Lower leg skin (tissue), 4 donors: ENCODE measurements at places on chromosomes 2 and 18.

- no peak for DNase-seq
These were observed 141.1 kb downstream of the DCC start for GRCh38 chr18:52481116-52481515.

DNA sequence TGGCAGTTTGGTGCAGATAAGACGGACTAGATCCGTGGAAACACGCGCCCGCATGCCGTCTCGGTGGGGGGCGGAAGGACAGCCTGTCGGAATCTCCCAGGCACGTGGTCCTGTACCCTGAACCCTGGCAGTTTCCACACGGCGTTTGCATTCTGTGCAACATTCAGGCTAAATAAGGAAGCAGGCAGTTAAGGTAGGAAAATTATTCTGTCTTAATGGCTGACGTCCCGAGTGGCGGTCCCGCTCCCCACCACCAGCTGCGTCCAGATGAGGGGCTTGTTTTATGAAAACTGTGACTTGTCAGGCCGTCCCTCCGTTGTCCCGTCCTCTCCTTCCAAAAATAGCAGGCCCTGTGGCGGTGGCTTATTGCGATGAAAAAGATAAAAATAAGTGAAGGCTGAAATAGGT is 120.2 kb downstream of the NFATC1 start:
- peak; percentile 83 for DNase-seq

- no peak for DNase-seq
These were observed 26.2 kb upstream of the PID1 start for GRCh38 chr2:229297247-229297646.

DNA sequence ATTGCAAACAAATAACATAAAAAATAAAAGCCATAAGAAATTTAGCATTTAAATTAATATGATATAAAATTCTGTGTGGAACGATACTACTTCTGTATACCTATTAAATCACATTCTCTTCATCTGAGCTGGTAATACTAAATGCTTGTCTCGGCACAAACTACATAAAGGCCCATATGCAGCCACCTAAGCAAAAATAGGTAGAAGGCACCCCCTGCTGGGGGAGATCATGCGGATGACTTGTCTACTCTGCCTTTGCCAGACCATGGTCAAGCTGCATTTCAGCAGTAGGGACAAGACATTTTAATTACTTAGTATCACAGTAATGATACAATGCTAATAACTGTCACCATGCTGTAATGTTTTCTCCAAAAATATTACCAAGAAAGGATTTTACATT is 108.0 kb downstream of the CDH19 start:
- no peak for DNase-seq

GRCh38 chr2:48427552-48427951 is 102.4 kb upstream of the STON1 start:
- DNase-seq: no peak

DNA sequence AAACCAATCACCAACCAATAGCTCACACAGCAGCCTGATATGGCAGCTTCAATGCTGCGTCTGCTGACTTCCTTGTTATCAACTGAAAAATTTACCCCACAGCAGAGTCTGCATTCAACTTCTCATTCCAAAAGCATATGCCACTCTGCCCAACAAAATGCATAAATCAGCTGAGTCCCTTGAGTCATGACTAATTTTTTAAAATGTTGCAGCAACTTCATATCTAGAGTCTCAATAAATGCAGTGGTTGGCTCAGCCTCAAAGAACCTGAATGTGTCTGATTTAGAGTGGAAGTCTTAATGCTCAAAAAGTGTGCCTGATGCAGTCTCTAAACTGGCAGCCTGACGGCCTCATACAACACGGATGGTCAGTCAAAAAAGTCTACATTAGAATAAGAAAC is 46.5 kb downstream of the FARSB start:
- DNase-seq: no peak

GRCh38 chr2:10303694-10304378 is 1.1 kb downstream of the HPCAL1 start:
- DNase-seq: peak; percentile 89

DNA sequence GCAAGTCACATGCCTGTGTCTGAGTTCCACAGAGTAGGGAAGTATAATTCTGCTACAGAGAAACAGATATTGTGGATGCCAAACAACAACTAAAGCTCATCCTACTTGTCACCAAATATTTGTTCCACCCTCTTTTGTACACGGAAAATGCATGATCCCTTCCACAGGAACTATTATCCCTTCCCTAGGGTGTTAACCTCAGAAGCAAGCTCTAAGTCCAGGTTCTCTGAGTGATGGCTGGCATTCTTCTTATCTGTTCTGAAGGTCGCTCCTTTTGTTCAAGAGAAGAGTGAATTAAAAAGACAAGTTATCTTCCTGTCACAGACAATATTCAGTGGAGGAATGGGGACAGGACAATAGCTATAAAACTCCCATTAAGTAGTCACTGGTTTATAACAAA is 460.1 kb upstream of the GCFC2 start:
- DNase-seq: no peak

GRCh38 chr2:171210864-171211431 is 50.3 kb upstream of the TLK1 start:
- no peak for DNase-seq

- DNase-seq: peak; percentile 40
These were observed 90.1 kb downstream of the CAPN13 start for GRCh38 chr2:30717081-30717650.

GRCh38 chr2:165239230-165239629 is at the start of gene SCN2A:
TSS of gene SCN2A (plus strand) at chr2:165239414. CDS start at chr2:165295824, 56,410 bp downstream.
- peak; percentile 21 for DNase-seq

DNA sequence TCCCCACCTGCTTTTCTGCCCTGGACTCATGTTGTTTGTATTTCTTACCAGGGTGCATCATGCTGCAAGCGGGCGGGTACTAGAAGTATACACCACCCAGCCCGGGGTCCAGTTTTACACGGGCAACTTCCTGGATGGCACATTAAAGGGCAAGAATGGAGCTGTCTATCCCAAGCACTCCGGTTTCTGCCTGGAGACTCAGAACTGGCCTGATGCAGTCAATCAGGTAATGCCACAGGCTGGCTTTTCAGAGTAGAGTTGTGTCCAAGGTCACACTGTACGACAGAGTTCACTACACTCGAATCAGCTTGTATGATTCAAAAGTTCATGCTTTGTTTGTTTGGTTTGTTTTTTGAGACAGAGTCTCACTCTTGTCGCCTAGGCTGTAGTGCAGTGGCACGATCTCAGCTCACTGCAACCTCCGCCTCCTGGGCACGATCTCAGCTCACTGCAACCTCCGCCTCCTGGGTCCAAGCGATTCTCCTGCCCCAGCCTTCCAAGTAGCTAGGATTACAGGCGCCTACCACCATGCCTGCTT is 19.4 kb downstream of the SRSF7 start:
- peak; percentile 58 for DNase-seq

GRCh38 chr18:37553633-37554398 is 11.8 kb downstream of the CELF4 start:
- no peak for DNase-seq

- DNase-seq: no peak
These were observed 4.0 kb upstream of the CCBE1 start for GRCh38 chr18:59701272-59701671.

GRCh38 chr2:31428001-31428418 is 13.5 kb upstream of the XDH start:
- no peak for DNase-seq

DNA sequence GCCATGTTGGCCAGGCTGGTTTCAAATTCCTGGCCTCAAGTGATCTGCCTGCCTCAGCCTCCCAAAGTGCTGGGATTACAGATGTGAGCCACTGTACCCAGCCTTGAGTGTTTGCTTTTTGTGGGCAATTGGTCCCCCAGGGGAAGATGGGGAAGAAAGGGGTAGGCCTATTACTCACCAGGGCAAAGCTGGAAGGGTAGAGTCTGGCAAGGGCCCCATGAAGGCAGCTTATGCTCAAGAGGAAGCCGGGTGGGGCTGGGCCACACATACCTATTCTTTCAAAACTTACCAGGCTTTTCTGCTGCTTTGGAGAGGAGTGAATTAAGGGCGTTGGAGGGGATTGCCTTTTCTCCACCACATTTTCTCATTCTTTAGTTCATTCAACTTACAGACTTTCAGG is 24.5 kb upstream of the CD28 start:
- no peak for DNase-seq

GRCh38 chr2:83051538-83052170 is 1407.4 kb downstream of the SUCLG1 start:
- no peak for DNase-seq

DNA sequence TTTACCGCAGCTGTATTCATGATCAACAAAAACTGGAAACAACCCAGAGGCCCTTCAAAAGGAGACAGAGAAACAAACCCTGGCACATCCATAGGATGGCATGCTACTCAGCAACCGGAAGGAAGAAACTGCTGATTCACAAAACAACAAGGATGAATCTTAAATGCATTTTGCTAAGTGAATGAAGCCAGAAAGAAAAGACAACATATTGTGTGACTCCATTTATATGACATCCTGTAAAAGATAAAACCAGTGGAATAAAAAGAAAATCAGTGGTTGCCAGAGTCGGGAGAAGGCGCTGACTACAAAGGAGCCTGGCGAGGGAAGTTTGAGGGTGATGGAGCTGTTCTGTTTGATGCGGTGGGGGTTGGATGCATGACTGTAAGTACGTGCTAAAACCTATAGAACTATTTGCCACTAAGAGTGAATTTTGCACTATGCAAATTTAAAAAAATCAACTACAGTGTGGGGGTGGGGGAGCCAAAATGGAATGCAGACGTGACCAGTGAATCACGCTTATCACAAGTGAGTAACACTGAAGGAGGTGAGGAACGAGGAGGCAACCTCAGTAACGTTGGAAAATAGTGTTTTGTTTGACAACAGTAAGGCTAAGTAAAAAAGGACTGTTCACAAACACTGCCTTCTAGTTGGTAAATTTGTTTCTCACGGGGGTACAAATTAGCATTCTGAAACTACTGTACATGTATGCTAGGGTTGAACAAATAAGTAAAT is 108.9 kb downstream of the INHBB start:
- DNase-seq: no peak

DNA sequence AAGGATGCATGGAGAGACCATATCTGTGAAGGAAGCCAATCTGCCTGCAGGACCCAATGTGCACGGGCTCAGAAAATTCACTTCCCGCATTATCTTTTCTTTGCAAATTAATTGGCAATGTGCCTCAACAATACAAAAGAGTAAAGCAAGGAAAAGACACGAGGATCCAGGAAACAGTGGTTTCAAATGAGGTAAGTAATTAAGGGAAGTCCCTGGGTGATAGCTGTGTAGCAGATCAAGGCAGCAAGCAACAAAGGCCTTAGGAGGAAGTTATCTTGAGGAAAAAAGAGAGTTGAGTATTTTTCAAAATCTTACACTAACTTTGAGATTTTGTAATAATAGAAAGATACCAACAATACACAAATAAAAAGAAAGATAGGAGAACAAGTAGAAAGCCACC is 44.3 kb upstream of the TGIF1 start:
- no peak for DNase-seq

DNA sequence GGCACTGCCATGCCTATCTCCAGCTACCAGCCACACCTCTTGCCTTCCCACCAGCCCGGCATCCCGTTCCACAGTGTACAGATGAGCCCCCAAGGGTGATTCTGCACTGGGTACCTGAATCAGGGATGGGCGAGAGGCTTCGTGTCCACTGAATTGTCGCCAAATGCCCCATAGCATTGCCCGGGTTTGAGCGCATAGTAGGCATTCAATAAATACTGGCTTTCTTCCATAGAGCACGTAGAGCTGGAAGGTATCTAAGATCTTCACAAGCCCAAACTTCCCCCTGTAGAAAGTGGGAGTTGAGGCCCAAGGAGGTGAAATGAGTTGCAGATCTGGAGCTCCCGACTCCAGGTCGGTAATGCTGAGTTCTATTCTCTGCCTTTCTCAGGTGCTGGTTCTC is 358.7 kb downstream of the LPIN1 start:
- DNase-seq: no peak

DNA sequence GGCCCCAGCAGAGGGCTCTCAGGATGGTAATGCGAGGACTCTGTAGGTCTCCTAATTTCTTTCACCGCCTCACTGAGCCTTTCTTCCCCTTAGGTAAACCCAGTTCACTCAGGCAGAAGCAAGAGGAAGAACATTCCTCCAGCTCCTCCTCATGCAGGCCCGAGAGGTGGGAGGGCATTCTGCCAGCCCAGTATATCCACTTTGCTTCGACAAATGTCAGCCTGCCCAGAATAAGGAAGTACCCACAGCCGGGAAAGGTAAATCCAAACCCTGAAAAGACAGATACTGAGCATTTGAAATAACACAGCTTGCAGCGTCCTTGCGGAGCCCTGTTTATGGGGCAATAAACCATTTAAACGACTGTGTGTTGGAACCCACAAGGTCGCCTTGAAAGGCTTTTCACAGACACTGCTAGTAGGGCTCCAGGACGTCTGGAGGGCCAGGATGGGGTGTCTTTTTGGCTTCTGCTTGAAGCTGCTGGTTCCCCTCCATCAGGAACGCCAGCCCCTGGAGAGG is 63.0 kb upstream of the STPG4 start:
- DNase-seq: no peak

DNA sequence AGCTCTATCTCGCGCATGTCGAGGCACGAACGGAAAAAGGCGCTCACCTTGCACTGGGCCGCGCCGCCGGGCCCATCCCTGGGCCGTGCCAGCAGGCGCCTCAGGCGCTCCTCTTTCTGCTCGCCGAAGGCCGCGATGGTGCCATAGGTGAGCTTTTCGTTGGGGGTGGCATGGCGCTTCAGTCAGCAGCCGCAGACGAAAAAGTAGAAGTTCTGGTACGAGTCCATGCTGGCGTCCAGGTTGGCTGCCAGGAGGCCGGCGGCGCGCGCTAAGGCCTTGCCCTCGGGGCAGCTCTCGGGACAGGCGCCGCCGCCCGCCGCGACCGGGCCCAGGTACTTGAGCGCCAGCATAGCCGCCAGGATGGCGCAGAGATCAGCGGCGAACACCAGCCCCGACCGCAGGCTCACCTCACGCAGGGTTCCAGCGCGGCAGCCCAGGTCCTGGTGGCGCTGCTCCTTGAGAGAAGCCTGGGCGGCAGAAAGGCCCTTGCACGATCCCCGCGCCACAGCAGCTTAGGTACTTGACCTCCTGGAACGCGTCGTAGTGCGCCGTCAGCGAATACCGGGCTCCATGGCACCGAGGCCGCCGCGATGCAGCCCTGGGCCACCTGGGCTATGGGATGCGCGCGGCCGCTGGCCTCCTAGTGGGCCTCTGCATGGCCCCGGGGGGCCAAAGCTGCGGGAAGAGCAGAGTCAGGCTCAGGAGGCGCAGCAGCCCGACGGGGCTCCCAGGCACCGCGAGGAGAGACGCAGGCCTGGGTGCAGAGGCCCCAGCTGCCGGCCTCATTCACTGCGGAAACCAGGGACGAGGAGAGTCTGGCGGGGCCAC is 12.8 kb downstream of the ALPG start:
- no peak for DNase-seq

GRCh38 chr2:10913501-10914271 is 2.0 kb downstream of the KCNF1 start:
- DNase-seq: no peak

DNA sequence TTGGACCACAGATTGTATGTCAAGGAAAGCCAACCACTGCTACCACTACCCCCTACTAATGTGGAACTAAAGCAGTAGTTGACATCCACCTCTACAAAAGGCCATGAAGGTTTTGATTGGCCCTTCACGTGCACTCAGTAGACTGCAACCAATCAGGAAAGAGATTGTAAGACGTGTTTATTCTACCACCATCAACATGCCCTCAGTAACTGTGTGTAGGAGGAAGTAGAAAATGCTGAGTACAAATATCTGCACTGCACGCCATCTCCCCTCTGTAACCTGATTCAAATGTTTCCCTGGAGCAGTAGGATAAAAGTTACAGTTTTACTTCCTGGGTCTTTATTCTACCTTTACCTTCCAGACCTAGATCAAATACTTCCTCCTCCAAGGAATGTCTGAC is 2.9 kb upstream of the CASP10 start:
- DNase-seq: no peak

- no peak for DNase-seq
These were observed 42.3 kb downstream of the IL1R2 start for GRCh38 chr2:102033750-102034682.
